ENCODE measurements at places on chromosomes 2 and 18. TPM values are rescaled to one million over a fixed set of nuclear protein-coding genes. Genes with fewer than 3 reads are reported as not detected.

The CNTNAP5 gene
- not detected for total RNA-seq

The AQP12B gene
- not detected for total RNA-seq

The CKAP2L gene
- total RNA-seq: 25.2 TPM

The BCL2 gene
- total RNA-seq: 3.8 TPM

The SMYD1 gene
- not detected for total RNA-seq

The SLC9A4 gene
- 0.07 TPM for total RNA-seq

The REG3A gene
- not detected for total RNA-seq

The PRKAG3 gene
- total RNA-seq: not detected

The MC5R gene
- total RNA-seq: not detected

The NEU4 gene
- not detected for total RNA-seq

The SKOR2 gene
- total RNA-seq: not detected

The POTEJ gene
- total RNA-seq: not detected

The MYO3B gene
- not detected for total RNA-seq

The BCL2L11 gene
- total RNA-seq: 26.6 TPM

The IL1F10 gene
- not detected for total RNA-seq

The ZNF521 gene
- total RNA-seq: 166 TPM

The ZBTB14 gene
- total RNA-seq: 13.0 TPM

The KIF1A gene
- not detected for total RNA-seq

The PTPN18 gene
- total RNA-seq: 39.6 TPM

DNA sequence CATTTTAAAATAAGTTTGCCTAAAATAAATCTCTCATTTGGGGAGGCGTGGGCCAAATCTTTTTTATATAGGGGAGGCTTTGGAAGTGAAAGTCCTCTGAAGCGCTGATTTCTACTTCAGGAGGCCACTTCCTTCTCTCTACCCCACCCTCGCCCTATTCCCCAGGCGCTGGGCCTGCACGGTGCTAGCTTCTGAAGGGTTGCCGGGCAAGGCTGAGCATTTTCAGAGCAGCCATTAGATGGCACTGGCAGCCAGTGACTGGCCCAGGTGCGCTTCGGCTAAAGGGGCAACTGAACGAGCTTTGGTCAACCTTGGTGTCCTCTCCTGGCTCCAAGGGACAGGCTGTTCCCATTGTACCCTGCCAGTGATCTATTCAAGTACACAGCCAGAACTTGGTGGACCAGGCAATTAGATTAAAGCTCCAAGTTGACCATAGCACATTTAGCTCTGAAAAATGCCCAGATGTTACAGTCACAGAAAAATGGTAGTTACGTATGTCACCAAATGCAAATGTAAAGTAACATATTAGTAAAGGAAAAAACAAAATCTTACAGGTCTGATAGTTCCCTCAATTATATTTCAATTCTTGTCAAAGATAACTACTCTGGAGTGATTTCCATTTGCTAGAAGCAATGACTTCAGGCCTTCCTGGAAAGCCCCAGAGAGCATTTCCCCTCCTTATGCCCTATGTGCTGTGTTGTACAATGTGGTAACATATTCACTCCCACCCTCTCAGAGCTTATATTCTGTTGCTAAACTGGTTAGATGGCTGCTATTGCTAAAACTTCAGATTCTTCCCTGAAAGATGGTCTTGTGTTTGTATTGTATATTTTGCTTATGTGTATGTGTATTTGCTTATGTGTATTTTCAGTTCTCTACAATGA lies 2.1 kb downstream of the POMC start:
- no peak for DNase-seq

- DNase-seq: peak; percentile 42
These were observed 10.9 kb upstream of the DLX2 start for GRCh38 chr2:172113617-172114016.

- DNase-seq: no peak
These were observed 5.7 kb upstream of the CAPN14 start for GRCh38 chr2:31223026-31223425.

- DNase-seq: no peak
These were observed 23.5 kb downstream of the ITSN2 start for GRCh38 chr2:24336811-24337210.

GRCh38 chr18:8426401-8426800 lies 182.8 kb upstream of the RAB12 start:
- no peak for DNase-seq

DNA sequence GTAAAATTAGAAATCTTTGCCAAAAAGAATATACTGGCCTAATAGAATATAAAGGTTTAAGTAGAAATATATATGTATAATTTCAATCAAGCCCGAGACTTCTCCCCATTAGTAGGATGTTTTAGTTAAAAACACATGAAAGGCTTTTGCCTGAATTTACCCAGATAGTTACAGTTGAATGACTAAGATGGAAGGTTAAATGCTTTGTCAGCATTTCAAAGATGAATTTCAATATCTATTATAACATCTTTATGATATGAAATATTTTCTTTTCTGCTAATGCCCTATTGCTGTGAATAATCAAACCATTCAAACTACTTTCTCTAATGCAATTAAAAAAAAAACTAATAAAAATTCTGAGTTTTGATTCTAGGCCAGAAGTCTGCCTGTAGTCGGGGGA lies 18.0 kb upstream of the ABCA12 start:
- no peak for DNase-seq

- DNase-seq: no peak
These were observed 1736.9 kb upstream of the CELF4 start for GRCh38 chr18:39302481-39302880.

DNA sequence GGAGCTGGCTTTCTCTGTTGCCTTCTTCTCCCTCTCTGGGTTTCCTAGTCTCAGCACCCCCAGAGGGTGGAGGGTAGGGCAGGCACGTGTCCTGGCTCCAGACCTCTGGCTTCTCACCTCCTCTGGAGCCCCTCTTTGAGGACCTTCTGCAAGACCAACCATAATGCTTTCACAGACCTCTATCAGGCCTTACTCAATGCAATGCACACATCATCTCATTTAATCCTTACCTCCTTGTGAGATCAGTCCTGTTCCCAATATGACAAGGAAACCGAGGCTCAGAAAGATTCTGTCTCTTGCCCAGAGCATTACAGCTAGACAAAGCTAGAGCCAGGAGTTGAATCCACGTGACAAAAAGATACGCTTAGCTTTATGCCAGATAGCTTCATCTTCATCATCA lies 8.2 kb downstream of the ATOH8 start:
- no peak for DNase-seq

GRCh38 chr2:169480079-169480465 lies 778 bp downstream of the BBS5 start:
- DNase-seq: no peak

GRCh38 chr2:65802298-65802942 lies 370.0 kb upstream of the SPRED2 start:
- DNase-seq: no peak

DNA sequence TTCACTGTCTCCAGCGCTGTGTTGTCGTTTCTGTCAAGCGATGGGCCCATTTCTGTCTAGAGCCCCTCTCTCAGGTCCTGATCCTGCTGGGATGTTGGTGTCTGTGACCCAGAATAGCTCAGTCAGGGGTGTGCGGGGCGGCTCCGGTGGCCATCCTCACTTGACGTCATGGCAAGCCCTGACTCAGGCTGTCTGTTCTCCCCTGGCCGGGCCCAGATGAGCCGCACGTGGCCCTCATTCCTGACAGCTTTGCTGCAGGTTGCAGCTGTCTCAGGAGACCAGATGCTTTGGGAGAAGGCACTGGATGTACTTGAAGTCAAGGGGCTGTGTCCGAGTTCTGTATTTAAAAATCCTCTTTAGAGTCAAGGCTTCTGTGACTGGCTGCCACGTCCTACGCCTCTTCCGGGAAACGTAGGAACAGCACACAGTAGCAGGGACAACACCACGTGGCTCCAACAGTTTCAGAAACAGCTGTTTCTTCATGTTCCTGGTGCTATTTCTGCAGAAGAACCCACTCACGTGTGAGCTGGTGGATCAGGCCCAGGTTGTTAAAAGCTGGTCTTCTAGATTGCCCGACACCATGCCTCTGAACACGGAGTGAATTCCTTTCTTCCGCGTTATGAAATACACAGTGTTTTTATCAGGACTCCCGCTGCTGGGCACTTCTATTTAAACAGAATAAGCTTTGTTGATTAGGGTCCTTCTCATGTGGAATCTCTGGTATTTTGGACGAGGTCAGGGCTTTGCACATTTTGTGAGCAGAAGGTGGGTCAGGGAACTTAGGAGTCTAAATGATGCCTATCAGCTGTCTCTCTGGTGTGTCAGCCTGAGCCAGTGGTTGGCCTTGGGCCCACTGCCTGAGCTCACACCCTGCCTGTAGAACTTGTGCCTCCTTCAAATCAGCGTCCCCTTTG lies 28.3 kb upstream of the NTSR2 start:
- no peak for DNase-seq

DNA sequence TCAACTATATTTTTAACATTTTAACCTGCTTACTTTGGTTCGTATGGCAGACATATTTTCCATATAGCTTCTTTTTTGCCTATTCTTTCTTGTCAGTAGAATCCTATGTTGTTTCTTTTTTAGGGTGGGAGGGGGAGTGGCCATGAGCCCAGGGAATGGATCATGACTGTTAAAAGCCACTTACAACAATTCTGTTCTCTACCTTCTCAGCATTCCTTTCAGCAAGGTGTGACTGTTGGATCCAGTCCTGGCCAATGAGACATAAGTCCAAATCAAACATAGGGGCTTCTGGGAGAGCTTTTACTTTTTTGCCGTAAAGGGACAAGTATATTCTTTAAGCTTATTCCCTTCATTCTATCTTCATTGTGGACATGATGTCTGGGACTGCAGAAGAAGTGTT lies 25.0 kb upstream of the DNAH6 start:
- no peak for DNase-seq

GRCh38 chr18:55983433-55983832 lies 395.4 kb upstream of the TCF4 start:
- DNase-seq: peak; percentile 33

DNA sequence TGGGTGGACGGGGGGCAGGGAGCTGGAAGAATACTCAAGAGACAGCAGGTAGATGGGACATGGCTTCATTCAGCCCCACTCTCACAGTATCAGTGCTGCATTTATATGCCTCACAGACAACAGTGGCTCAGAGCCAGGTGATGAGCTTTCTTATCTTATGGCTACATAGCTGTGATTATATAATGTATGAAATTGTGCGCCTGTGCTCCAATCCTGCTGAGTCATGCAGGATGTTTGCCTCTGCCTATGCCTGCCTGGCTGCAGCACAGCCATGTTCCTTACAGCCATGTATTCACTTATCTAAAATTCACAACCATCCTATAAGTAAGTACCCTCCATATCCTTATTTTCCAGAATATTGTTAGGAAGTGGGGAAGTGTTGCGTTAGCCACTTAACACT lies 37.7 kb upstream of the RNF103 start:
- no peak for DNase-seq

- no peak for DNase-seq
These were observed 497.2 kb upstream of the PIK3C3 start for GRCh38 chr18:41457765-41458326.

- no peak for DNase-seq
These were observed 37.1 kb downstream of the FOSL2 start for GRCh38 chr2:28429636-28430376.

GRCh38 chr2:232955856-232956255 lies 57.2 kb downstream of the NGEF start:
- DNase-seq: no peak

GRCh38 chr18:9329471-9329870 lies 5.1 kb upstream of the TWSG1 start:
- DNase-seq: no peak

DNA sequence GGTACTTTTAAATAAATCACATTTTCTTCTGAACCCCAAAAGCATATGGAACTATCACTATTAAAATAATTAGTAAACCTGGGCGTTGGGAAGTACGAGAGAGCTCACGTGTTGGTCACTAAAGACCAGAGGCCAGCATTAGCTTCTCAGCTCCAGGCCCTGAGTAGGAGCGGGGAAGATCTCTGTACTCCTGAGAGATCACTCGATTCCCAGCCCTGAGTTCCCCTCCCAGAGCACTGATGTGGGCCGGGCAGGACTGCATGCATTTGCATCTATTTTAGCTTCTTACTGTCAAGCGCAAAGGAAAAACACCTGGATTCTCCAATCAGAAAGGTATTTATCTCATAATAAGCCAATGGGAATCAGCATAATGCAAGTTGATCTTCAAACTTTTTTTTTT lies 6.2 kb downstream of the PXDN start:
- no peak for DNase-seq

GRCh38 chr2:112483831-112484230 lies 1.9 kb downstream of the TTL start:
- peak; percentile 40 for DNase-seq

GRCh38 chr2:85899284-85899683 lies 10.5 kb upstream of the ST3GAL5 start:
- no peak for DNase-seq

GRCh38 chr18:57982372-57983021 lies 61.5 kb upstream of the NEDD4L start:
- no peak for DNase-seq

DNA sequence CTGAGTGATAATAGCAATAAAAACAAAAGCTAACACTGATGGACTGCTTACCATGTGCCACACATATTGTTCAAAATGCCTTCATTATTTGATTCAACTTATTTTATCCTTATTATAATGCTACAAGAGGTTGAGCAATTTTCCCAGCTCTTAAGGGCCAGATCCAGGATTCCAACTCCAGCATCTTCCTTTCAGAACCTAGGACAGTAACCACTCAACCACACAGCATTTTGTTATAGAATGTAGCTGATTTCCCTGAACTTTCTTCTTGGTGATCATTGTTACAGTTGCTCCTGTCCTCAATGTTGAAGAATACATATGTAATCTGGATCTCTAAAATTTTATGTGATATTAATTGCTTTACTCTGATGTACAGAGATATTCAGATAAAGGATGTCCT lies 341.7 kb downstream of the PIK3C3 start:
- DNase-seq: no peak

GRCh38 chr2:216260629-216261028 lies 111.7 kb downstream of the MARCHF4 start:
- no peak for DNase-seq

DNA sequence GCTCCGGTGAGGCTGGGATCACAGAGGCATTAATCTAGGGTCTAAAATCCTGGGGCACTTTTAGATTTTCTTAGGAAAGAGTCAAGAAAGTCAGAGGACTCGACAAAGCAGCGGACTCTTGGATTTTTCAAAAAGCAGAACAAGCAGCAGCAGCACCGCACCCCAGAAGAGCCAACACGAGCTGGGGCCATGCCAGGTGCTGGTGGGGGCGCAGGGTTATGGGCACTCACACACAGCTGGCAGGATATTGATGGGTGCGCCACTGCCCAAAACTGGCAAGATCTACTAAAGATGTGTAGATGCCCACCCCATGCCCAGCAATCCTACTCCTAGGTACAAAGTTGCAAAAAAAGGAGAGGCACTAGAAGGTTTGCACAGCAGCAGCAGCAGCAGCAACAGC lies 33.9 kb upstream of the SEMA4C start:
- no peak for DNase-seq

Measured in endothelial cell of umbilical vein (primary cell).